ENCODE measurements at places on chromosomes 11 and 22.

DNA sequence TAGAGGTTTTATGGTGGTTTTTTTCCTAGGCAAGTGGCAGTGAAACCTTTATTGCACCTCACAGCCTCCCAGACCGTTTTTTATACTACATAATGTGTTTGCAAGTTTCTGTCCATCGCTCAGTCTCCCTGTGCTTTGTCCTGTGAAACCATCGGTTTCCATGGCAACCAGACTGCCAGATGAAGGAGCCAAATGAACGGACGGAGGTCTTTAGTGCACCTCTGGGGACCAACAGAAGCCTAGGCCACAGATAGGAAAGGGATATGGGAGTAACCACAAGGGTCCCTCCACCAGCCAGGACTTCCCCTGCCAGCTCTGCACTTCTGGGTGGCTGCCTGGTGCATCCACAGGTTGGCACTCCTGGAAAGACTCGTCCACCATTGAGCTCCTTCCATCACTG, 165.0 kb downstream of the CHST1 start:
- no peak for DNase-seq

DNA sequence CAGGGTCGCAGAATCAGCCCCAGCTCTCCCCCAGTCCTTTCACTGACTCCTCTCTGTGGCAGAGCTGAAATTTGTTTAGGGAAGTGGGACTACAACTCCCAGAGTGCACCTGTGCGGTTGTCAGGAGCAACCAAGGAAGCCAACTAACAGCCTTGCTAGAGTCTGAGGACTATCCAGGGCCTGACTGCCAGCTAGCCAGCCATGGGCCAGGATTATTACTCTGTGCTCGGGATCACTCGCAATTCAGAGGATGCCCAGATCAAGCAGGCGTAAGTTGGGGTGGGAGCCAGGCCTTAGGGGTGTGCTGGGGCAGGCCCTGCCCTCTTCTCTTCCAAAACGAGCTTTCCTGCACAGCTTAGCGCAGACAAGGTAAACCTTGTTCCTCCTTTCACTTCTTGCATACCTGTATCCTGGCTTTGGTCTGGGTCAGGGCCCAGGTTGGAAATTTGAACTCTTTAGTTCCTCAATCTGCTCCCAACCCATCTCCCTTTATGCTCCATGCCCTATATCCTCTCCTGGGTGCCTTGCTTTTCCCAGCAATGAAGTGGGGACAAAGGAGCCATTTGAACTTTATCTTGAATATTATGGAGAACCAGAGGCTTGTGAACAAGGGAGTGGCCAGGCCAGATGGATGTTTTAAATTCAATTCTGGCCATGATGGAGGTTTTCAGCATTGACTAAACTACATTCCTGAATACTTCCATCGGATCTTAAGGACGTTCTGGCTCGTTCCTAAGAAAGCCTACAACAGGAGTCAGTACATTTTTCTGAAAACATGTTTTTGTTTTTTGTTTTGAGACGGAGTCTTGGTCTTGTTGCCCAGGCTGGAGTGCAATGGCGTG, at the start of gene DNAJB13:
Gene DNAJB13, plus strand, starts transcription at position 158 of the 842 bp plus-strand sequence. Its CDS starts 44 bp downstream, at position 202.
- DNase-seq, result no peak

DNA sequence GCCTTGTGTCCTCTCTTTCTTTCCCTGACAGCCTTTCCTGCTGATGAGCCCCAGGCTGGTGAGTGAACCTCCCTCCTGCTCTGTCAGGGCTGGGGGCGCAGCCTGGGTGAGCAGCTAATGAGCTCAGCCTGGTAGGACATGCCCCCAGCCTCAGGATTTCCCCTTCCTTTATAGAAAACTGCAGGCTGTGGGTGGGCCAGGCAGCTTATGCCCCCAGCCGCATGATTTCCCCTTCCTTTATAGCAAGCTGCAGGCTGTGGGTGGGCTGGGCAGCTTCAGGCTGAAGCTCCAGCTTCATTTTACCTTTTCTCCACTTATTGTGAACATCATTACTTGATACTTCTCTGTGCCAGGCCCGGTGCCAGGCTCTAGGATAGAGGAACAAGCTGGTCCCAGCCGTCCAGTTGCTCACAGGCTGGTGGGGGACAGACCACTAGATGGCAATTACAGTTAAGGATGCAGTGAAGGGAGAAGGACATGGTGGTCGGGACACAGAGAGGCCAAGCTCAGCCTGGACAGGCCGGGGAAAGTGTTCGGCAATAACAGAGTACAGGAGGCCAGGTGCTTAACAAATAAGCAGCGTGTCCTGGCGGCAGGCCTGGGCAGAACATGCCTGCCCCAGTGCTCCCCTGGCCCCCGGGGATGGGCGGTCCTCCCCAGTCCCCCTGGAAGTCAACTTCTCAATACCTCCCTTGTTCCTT, 5.3 kb downstream of the LGALS12 start:
- no peak for DNase-seq

GRCh38 chr22:48574776-48575617, 1252.7 kb downstream of the BRD1 start:
- no peak for DNase-seq

DNA sequence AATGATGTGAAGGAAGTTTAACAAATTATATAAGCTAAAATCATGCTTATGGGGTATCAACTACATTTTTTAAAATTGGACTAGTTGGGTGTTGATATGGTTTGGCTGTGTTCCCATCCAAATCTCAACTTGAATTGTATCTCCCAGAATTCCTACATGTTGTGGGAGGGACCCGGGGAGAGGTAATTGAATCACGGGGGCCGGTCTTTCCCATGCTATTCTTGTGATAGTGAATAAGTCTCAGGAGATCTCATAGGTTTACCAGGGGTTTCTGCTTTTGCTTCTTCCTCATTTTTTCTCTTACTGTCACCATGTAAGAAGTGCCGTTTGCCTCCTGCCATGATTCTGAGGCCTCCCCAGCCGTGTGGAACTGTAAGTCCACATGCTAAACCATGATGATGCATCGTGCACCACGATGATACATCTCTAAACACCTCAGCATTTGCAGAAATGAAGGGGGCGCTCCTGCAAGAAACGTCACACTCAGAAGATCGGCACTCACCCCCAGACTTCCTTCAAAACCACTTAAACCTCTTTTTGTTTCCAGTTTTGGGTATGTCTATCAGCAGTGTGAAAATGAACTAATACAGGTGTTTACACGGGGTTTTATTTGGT, 340.0 kb downstream of the SHANK2 start:
- no peak for DNase-seq

DNA sequence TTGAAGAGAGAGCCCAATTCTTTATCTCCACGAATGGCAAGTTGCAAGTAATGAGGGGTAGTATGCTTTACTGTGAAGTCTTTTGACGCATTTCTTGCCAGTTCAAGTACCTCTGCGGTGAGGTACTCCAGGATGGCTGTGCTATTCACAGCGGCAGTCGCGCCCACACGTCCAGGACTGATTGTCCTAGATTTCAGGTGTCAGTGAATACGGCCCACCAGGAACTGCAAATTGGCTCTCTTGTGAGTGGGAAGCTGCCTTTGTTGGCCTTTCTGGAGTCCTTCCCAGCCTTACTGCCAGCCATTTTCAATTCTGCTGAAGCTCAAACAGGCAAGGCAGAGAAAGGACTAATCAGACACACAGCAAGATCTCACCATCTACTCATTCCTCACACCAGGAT, 8.5 kb downstream of the PPFIA1 start:
- no peak for DNase-seq

Measured in stimulated activated CD4-positive, alpha-beta T cell treated with anti-CD3 and anti-CD28 coated beads, Interleukin-15, amount 100 ng/mL, for 1 hour (primary cell).